Astrocyte (in vitro differentiated cells and primary cell): ENCODE measurements at places on chromosomes 4 and X.

DNA sequence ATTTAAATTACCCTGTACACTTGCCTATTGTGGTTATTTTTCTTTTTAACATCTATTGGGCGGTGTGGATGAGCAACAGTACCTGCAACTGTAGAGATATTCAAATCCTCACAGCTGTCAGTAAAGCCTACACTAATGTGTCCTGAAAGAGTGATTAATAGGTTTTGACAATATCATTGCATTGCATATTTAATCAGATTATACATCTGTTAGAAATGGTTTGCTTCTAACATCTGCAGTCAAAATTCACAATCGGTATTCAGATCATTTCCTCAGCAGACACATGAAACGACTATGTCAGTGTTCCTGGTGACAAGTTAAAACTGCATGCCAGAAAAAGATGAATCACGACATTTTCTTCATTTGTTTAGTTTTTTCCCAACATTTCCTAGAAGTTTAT lies 254.6 kb upstream of the EPHA5 start:
- DNase-seq, result no peak

DNA sequence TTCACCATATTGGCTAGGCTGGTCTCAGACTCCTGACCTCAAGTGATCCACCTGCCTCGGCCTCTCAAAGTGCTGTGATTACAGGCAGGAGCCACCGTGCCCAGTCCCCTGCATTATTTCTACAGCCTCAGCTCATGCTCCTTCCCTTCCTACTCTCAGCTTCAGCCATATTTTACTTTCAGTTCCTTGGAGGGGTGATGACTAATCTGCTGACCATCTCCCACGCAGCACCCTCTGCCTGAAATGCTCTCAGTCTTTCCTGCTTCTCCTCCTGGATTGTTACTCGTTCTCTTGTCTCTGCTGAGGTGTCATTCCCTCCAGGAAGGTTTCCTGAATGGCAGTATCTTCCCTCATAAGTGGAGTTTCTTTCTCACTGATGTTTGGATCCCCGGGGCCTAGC lies 63.3 kb downstream of the MOSPD2 start:
- peak; percentile 73 for DNase-seq

DNA sequence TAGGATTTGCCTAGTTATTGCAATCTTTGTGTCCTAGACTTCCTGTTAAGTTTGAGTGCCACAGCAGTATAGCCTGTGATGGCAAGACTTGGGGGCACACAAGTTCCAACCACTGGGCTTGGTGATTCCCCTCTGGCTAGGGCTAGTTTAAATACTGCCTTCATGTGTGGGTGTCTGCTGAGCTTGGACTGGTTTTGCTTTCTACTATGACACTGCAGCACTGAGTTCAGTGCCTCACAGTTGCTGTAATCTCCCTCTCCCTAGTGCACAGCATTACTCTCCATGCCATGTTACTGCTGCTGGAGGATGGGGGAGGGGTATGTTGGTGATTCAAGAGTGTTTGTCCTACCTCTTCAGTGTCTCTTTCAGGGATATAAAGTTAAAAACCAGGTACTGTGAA lies 379.6 kb downstream of the IL15 start:
- no peak for DNase-seq

DNA sequence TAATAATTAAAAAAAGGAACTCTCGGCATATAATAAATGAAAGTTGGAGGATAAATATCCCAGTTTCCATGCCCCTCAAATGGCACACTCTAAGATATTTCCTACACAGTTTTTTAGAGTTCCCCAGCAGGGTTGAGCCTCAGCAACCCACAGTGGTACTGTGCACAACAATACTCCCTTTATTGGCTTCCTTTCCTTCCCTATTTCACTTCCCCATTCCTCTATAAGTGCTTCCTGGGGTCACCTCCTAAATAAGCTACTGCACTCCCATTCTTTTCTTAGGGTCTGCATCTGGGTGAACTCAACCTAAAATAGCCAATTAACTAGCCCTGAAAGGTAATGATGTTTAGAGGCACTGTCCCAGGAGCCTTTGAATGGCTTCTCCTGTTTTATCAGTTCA lies 76.4 kb upstream of the NHS start:
- DNase-seq, result no peak

- DNase-seq, result peak; percentile 86
Observed at GRCh38 chrX:103716962-103717361, 6.3 kb downstream of the TMEM31 start.

DNA sequence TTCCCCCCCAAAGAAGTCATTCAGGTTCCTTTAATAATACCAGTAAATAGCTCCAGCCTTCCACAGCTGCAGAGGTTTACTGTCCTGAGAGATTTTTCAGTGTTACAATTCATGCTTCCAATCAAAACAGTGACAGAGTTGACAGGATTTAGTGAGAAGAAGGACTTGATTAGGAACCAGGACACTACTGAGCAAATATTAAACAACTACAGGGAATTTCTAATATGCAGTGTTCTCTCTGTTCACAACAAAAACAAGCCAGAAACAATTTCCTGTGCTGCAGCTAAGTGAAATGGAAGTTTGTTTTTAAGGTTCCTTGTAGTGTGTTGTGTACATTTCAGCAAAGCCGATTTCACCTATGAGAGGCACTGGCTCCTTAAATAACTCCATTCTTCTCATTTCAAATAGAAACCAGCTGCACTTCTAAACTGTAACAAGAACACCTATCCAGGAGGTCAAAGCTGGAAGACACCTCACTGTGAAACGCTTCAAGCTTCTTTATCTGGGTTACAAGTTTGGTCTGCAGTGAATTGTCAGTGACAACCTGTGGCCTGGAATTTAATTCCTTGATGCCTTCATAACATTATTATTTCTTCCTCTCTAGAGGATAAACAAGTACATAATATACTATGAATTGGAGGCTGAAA lies 149.3 kb downstream of the RASL11B start:
- DNase-seq, result no peak

- no peak for DNase-seq
Observed at GRCh38 chr4:56618734-56619133, 62.4 kb downstream of the HOPX start.

DNA sequence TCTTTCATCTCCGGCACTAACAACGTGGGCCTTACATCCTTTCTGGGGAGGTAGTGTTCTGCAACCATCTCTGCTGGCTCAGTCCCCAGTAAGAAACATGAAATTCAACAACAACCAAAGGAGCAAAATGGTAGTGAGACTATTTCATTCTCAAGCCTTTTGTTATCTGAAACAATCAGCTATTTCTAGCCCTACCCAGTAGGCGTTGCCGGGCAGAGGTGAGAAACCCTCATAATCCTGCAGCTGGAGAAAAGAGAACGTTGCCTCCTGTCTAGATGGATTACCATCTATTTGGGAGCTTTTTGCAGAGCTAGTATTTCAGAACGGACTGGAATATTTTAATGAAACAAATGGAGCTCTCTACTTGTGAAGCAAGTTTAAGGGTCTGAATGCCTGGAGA lies 66.4 kb upstream of the GPR174 start:
- no peak for DNase-seq

DNA sequence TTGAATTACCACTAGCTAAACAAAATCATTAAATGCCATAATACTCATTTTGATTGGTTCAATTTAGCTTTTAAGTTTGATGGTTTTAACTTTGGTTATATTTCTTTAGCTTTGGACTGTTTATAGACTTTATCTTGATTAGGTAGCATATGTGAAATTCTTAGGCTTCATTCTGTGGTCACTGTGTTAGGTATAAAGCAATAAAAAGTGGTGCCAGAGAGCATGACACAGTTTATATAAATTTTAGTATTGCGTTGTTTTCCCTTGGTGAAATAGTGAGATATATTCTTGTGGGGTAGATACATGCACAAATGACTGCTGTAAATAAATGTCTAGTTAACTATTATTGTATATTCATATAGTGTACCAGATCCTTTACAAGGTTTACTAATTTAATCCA lies 474.2 kb upstream of the GRID2 start:
- peak; percentile 19 for DNase-seq
